Cerebellum (tissue), 4 donors: ENCODE measurements at places on chromosomes 3 and 15. TPM values are rescaled to one million over a fixed set of nuclear protein-coding genes. Genes with fewer than 3 reads are reported as not detected.

MYNN gene
- total RNA-seq = 30.9 TPM

GP9 gene
- total RNA-seq = not detected

MYLK gene
- total RNA-seq = 11.9 TPM

CHRM5 gene
- total RNA-seq = 0.27 TPM

CCRL2 gene
- total RNA-seq = 0.36 TPM

TMOD3 gene
- total RNA-seq = 33.5 TPM

DNA sequence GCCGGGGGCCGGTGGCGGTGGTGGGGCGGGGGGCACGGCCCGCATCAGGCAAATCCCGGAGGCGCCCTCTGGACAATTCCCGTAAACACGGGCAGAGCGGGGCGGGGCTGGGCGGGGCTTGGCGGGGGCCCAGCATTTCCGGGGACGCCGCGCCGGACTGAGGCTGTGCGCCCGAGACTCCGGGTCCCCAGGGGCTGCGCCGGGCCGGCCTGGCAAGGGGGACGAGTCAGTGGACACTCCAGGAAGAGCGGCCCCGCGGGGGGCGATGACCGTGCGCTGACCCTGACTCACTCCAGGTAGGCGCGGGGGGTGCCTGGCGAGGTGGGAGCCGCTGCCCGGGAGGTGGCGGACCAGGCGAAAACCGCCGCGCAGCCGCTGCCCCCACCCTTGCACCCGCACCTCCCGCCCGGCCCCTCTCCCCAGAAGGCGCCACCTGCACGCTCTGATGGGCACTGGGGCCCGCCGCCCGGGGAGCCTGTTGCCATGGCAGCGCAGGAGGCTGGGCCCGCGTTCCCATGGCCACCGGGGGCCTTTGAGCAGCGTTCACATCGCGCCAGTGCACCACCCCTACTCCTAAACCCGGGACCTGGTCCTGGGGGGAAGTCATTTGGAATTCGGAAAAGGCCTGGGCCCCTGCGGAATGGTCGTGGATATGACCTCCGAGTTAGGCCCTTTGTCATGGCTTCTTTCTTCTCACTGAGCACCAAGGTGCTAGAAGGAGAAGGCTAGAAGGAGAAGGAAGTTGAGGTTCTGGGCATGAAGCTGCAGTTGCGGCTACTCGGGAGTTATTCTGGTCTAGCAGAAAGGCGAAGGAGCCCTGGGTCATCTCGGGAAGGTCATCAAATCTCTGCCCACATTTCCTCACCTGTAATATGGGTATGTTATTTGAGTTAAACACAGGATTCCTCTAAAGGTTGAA lies 16.1 kb upstream of the SEMA4B start:
- DNase-seq = peak; percentile 83

DNA sequence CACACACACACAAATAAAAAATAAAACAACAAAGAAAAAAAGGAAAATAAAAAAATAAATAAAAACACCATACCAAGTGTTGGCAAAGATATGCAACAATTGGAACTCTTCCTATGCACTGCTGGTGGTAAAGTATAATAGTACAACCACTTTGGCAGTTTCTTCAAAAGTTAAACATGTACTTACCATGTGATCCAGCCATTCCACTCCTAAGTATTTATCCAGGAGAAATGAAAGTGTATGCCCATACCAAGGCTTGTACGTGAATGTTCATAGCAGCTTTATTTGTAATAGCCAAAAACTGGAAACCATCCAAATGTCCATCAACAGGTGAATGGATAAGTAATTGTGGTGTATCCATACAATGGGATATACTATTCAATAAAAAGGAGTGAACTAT lies 17.0 kb downstream of the WDR93 start:
- no peak for DNase-seq

- peak; percentile 24 for DNase-seq
Observed at GRCh38 chr3:36707623-36708409, 56.5 kb downstream of the DCLK3 start.

DNA sequence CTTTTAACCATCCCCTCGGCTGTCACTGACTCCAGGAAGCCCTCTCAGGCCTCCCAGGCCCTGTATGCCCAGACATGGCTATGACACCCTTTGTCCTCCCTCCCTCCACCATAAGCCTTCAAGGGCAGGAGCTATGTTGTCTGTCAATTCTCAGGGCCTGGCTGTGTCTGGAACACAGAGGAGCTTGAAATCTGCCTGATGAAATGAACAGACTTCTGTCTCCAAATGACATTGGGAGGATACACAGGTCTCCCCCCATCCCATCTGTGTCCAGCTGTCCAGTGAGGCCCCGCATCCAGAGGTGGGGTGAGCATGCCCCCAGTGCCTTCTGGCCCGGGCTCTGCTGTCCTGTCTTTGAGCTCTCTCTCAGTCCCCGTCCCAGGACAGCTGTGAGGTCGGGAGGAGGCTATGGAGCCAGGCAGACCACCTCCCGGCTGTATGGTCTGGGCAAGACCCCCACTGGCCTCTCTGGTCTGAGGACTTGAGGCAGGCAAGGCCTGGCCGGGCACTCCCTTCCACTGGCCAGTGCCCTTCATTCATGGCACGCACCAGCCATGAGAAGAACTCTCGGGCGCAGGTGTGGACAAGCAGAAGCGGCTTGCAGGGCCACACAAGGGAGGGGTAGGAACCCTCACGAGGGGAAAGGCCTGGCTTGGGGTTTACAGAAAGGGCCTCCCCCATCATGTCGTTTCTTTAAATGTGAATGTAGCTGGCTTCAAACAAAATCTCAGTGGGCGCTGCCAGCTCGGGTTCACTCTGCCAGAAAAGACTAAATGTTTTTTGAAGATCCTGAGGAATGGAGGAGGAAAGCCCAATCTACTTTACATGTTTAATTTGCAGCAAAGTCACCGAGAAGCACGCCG lies 38.9 kb downstream of the PCSK6 start:
- no peak for DNase-seq

- no peak for DNase-seq
Observed at GRCh38 chr15:96273317-96274086, 57.0 kb upstream of the NR2F2 start.

DNA sequence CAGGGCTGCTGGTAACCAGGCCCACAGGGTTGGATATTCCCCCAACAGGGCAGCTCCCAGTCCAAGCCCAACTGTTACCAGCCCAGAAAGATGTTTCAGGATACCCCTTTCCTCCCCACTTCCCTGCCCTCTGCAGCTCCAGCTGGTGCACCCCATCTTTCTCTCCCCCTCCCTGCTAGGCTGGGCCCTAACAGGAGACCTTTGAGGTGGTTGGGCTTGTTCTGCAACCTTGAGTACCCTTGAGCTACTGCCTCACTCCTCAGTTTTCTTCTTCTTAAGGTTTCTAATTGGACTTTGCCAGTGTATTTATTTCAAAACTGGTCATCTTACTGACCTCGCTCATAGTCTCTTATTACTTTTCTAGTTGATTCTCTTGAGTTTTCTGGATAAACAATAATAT lies 16.9 kb upstream of the INSYN1 start:
- no peak for DNase-seq

DNA sequence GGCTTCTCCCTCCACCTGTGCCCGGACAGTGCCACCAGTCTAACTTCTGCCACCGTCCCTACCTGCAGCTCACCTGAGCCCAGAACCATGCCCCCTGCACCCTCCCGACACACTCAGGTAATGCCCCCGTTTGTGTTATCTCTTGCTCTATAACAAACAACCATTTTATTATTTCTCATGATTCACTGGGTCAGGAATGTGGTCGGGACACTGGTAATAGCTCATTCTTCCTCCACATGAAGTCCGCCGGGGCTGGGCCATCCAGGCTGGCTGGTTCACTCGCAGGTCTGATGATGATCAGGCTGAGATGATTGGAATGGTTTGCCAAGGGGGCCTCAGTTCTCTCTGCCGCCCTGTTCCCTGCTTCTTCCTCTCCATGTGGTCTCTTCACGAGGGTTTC lies 20.3 kb upstream of the NR2E3 start:
- DNase-seq = no peak

DNA sequence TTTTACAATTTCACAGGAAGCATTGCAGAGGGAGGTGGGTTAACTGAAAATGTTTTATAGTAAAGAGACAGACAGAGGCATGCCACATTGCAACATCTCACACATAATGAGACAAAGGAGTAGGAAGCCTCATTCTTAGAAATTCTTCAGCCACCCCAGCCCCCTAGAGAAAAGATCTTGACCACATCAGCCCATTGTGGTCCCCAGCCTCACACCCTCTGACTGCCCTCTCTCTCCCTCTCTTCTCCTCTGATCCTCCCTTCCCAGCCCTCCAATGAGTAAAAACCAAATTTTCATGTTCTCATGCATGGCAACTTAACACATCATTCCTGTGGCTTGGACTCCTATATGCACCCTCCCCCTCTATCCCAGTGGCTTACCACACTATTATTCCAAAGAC lies 174.1 kb downstream of the UACA start:
- no peak for DNase-seq

DNA sequence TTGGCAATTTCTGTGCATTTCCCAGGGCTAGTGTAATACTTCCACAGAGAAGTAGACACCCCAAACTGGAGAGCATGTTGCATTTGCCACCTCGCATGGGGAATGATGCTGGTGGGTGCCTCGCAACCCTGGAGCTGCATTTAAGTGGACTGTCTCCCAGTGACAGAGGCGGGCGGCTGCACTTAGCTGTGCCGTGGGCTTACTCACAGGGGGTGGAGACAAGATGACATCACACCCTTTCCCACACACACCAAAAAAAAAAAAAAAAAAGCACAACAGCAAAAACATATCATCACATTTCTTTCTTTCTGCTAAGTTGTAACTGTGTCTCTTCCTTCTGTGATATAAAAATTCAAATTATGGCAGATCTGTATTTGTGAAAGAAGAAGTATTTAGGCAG lies at the start of gene ABI3BP:
ABI3BP (minus strand) TSS at position 113 of the 400 bp plus-strand sequence; CDS start at position 76, 37 bp downstream.
- DNase-seq = no peak

DNA sequence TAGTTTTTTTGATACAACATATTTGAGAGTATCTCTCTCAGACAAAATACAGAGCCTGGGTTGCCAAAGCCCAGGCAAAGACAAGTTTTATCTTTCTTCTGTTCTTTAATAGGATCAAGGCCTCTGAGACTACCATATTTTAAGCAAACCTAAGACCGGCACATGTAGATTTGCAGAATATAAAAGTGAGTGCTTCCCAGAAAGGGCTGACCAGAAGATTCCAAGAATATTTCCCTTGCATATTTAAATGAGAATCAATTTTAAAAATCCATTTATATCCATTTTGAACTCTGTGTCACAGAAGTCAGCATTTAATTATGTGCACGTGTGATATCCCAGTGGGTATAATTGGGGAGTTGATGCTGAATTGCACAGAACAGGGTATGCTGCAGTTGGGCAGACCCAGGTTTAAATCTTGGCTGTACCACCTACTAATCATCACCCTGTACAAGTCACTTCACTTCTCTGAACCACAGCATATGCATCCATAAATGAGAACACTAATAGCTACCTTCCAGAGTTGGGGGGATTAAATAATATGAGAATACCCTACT lies 191.9 kb downstream of the ADAMTS9 start:
- DNase-seq = no peak

DNA sequence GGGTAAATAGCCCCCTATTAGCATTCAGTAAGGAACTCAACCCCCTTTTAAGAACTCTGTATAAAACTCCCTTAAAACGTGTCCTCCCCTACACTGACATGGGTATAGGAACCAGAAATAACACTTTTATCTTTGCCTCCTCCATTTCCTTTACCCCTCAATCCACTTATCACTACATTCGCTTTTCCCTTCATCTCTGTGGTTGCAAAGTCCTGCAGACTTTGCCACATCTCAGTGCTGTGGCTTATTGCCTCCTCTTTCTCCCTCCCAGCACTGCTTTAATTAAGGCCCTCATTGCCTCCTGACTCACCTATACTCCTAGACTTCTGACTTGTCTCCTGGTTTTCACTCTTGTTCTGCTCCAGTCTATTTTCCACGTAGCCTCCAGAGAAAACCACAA lies 94.3 kb upstream of the GADL1 start:
- no peak for DNase-seq

- no peak for DNase-seq
Observed at GRCh38 chr3:156472150-156472549, 82.8 kb downstream of the SSR3 start.

- DNase-seq = no peak
Observed at GRCh38 chr3:169665264-169666075, 2.0 kb upstream of the MECOM start.

DNA sequence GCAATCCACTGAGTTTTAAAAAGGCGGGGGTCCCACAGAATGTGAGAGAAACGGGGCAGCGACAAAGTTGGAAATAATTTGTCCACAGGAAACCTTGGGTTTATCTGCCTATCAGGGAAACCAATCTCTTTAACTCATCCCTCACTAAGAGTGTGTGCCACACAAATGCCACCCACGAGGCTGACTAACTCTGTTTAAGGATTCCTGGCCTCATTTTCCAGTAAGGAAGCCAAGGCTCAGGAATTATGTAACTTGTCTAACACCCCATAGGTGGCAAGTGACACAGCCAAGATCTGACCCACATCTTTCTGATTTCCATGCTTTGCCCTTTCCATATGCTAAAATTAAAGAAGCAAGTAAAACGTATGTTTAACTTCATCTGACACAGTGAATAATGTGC lies 263.2 kb downstream of the CNTN3 start:
- peak; percentile 26 for DNase-seq

DNA sequence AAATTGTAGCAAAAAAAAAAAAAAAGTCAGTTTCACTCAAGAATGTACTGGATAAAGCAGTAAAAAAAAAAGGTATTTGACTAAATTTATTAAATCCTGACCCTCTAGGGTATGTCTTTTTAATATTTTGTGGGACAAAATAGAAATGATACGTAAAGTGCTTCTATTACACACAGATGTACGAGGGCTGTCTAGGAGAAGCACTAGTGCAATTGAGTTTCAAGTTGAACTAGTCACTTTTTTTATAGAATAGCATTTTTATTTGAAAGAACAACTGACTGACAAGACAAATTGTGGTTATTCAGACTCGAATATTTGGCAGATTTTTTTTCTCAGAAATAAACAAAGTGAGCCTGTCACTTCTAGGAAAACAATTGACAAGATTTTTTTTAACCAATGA lies 49.0 kb downstream of the CCDC54 start:
- no peak for DNase-seq

- no peak for DNase-seq
Observed at GRCh38 chr15:94503293-94503692, 271.9 kb downstream of the MCTP2 start.

- peak; percentile 67 for DNase-seq
Observed at GRCh38 chr3:197586181-197586580, 30.4 kb upstream of the BDH1 start.

GRCh38 chr15:45136378-45136764 lies 6.6 kb downstream of the DUOX1 start:
- DNase-seq = no peak

DNA sequence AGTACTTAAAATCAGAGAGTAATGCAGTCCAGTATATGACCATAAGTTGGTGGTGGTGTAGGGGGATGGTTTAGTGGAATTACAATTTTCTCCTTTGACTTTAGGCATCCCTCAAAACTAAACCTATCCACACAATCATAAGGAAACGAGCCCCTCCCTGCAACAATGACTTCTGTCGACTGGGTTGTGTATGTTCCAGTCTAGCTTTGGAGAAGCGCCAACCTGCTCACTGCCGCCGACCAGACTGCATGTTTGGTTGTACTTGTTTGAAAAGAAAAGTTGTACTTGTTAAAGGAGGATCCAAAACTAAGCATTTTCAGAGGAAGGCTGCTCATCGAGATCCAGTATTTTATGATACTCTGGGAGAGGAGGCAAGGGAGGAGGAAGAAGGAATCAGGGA lies 52.8 kb downstream of the MGA start:
- DNase-seq = peak; percentile 38

- no peak for DNase-seq
Observed at GRCh38 chr3:13513051-13513912, 33.2 kb downstream of the HDAC11 start.
